Iris pigment epithelial cell (primary cell): ENCODE measurements at places on chromosomes 7 and 10.
A peak's percentile ranks its signal among the peaks of the same experiment; 100 is the strongest.

GRCh38 chr7:2638224-2638991, 6.6 kb downstream of the TTYH3 start:
- peak; percentile 58 for DNase-seq

- peak; percentile 94 for DNase-seq
These were observed at the start of gene POR for GRCh38 chr7:75914655-75915415. Gene POR (plus strand): TSS chr7:75915155. CDS start chr7:75954002, 38,847 bp downstream.

- peak; percentile 83 for DNase-seq
These were observed 2.0 kb downstream of the ZNF503 start for GRCh38 chr10:75399461-75400162.

DNA sequence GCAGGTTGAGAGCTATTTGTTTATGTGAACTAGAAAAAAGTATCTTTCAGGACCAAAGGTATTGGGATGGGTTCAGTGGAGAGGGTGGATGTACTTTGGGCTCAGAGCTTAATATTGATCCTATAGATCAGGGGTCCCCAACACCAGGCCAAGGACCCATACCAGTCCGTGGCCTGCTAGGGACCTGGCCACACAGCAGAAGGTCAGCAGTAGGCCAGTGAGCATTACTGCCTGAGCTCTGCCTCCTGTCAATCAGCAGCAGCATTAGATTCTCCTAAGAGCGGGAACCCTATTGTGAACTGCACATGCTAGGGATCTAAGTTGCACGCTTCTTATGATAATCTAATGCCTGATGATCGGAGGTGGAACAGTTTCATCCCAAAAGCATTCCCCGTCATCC, 115.8 kb upstream of the WDR11 start:
- DNase-seq: no peak

DNA sequence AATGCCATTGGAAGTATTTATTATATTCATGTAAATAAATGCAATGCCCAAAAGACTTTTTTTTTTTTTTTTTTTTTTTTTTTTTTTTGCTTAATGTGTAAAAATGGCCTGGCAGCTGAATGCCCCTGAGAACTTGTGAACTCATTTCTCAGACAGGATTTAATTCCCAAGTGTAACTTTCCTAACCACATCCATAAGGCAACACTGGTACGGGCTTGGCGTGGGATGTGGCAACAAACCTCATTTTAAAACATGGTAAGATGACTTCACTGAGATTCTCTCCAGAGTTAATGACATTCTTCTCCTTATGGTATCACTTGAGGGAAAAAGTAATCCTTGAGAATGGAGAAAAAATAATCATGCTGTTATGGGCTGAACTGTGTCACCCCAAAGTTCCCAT, 150.4 kb downstream of the DGKI start:
- DNase-seq: peak; percentile 15

DNA sequence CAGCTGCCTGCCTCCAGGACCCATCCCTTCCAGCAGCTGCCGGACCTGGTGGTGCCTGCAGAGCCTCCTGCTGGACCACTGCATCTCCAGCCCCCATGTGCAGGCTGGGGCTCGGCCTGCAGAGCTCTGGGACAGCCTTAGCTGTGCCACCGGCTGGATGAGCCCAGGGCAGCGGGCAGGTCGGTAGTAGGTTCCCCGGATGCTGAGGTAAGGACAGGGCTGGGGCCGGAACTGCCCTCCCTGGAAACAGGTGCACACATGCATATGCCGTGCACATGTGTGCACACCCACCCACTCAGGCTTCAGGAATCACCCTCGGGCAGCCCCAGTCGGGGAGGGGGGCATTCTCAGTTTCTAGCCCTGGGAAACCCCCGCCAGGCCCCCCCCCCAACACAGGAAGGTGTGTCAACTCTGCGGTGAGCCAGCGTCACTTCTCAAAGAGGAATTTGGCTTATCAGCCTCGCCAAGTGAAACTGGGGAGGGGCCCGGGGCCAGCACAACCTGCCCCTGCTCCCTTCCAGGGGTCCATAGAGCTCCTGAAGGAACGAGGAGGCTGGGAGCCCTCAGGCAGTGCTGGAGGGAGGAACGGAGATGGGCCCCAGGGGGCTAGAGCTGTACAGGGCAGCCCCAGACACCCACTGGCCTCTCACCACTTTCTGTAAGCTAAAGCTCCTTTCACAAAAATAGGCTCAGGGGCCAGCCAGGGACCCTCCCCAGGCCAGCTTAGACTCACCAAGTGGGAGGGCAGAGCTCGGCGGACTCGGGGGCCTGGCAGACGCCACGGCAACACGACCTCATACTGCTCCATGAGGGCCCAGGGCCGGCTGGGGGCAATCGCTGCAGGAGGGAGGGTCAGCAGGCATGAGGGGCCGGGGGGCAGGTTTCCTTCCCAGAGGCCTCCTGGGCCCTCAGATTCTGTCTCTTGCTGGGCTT, 1.7 kb downstream of the ADAM8 start:
- DNase-seq: no peak

DNA sequence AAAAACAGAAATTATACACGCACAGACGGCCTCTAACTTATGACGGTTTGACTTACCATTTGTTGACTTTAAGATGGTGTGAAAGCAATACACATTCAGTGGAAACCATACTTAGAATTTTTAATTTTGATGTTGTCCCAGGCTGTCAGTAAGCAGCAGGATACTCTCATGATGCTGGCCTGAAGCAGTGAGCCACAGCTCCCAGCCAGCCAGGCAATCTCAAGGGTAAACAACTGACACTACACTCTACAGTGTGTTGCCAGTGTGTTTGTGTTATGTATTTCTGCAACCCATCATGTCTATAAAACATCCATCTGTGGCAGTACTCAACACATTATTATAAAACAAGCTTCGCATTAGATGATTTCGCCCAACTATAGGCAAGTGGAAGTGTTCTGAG, 747.5 kb downstream of the NRG3 start:
- DNase-seq: no peak

GRCh38 chr7:134890246-134891240, 95.8 kb upstream of the AGBL3 start:
- peak; percentile 64 for DNase-seq

DNA sequence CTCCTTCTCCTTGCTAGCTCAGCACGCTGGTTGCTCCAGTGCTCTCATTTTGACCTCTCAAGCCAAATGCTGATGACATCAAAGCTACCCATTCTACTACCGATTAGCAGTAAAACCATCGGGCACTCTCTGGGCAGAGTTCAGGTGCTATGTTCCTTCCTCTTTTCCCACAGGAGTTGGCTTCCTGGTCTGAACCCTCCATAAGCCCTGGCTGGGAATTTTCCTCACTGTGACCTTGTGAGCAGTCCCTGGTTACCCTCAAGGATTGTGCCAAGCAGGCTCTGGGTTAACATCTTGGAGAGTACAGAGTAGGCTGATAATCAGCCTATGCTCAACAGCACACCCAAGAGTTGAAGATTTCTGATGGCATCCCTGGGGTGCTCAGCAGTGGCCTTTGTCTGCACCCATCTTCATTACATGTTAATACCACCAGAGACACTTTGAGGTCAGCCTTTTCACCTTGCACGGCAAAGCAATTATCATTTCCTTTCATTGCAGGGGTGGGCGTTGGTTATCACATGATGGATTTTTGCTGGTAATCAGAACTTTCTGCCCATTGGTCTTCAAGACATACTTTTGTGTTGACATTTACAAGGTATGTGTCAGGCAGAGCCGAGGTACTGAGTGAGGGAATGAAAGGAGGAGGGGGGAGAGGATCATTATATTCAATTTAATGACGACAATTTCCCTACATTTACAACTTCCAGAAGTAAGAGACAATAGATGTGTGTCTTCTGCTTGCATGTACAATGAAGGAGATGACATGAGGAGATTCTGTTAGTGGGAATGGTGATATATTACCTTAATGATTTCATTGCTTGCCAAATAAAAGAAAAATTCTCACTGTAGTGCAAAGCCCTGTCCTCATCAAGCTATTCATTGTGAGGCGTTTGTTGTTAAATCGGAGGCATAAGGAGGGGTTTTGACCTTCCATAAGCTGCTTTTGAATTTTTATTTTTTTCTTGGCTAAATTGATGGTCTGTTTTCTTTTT, 452.0 kb downstream of the LRMDA start:
- DNase-seq: no peak

DNA sequence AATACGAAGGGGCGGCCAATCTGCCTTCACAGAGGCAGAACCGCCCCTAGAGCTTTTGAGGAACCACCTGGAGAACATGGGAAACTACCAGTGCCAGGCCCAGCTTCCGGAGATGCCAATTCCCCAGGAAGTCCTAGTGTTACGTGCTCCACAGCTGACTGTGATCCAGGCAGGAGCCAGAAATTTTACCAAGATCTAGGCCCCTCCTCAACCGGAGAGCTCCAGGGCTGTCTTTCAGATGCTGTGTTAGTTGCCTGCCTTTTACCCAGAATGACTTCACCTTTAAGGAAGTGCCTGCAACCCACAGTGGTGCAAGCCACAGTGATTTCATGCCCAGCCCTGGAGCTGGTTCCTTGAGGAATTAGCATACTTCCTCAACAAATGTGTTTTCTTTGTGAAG, 62.9 kb downstream of the ELMO1 start:
- DNase-seq: no peak

DNA sequence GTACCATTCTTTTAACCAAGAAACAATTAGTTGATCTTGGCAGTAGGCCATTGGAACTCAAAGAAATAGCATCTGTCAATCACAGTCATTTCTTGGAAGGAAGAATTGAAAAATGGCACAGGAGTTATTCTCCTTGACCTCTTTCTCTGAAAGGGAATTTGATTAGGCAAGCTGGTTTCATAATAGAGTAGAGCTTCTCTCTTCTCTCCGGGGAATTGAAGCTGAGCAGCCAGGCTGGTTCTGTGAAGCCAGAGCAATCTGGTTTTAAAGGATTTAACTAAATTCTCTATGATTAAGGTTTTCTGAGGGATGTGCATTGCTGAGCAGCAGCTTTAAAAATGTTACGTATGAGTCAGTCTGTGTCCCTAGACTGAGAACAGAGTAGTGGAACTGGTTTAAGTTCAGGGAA, 70.2 kb downstream of the AHCYL2 start:
- peak; percentile 84 for DNase-seq

DNA sequence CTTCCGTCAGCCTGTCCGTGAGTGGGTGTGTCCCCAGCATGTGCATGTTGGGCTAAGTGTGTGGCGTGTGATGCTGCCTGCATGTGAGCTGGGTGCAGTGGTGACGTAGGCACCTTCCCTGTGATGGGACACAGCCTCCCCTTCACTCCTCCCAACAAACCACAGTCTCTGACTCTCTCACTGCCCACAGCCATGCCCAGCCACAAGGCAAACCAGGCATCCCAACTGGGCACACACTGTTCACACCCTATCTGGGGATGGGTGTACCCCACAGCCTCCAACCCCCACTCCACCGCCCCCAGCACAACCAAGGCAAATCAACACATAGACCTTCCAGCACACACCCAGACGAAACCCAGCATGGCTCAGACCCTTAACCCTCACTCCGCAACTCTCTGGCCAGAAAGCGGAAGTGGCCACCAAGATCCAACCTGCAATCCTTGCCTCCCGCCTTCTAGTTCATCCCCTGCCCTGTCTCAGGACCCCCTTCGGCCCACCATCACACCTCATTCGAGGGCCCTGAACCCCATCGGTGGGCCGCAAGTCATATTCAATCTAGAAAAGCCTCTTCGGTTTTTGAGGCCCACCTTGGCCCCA, 10.4 kb downstream of the PSD start:
- no peak for DNase-seq

DNA sequence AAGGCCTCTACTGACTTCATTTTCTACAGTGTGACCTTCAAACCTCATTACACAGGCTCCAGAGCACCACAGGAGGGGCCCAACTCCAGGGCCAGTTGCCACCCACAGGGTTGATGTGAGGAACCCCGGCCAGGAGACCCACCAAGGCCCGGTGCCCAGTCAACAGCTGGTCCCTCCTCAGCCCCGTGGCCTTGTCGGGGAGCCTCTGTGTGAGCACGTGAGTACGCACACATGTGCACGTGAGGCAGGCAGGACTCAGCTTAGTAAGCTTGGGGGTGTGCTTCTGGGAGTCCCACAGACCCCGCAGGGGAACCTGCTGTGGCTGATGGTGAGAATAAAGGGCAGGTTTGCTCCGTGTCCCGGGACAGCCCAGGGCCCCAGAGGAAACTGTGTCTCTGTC, 104.5 kb downstream of the VIPR2 start:
- DNase-seq: no peak

GRCh38 chr10:82084904-82085303, 209.9 kb downstream of the NRG3 start:
- no peak for DNase-seq

GRCh38 chr7:1141651-1142050, 18.3 kb downstream of the ZFAND2A start:
- DNase-seq: no peak

DNA sequence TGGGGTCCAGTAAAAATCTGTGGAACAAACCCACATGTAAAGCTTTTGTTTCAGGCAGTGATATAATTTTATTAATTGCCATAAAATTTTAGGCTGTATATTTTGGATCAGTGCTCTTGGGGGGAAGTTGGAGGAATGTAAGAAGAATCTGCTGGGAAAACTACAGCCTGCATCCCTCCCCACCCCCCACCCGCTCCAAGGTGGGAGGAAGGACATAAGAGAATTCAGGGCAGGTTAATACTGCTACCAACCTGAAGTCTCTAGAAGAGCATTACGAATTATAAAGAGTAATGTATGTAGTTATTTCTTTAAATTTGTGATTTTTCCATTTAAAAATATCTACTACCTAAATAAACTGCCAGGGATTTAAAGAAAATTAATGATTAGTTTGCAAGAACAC, 47.2 kb upstream of the GPR37 start:
- no peak for DNase-seq

DNA sequence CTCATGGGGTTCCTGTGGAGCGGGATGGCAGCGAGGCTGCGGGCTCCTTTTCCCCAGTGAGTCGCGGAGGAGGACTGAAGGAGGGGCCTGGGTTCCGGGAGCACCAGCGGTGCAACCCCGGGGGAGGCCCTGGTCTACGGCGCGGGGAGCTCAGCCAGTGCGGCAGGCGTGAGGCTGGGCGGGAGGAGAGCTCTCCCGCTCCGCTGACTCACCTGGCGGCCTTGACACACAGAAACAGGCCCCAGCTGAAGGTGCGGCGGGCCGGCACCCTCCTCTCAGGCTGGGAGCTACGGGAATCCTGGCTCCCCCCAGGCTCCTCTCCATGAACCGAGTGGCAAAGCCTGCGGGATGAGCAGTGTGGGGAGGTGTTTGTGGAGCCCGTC, 6.8 kb upstream of the NOM1 start:
- DNase-seq: peak; percentile 7

- no peak for DNase-seq
These were observed 753.3 kb upstream of the LRRN3 start for GRCh38 chr7:110337646-110338045.

- no peak for DNase-seq
These were observed 364.7 kb upstream of the NFE2L3 start for GRCh38 chr7:25787336-25787735.

- DNase-seq: no peak
These were observed 14.3 kb downstream of the CALML3 start for GRCh38 chr10:5538892-5539651.

GRCh38 chr10:117391436-117392205, 16.4 kb upstream of the PDZD8 start:
- peak; percentile 75 for DNase-seq

- DNase-seq: no peak
These were observed 22.6 kb downstream of the JCAD start for GRCh38 chr10:30036811-30037210.

GRCh38 chr10:101018600-101019439, 12.1 kb downstream of the PDZD7 start:
- DNase-seq: peak; percentile 79
